Occipital lobe (tissue), 3 donors: ENCODE measurements at places on chromosomes 7 and 10. TPM values are rescaled to one million over a fixed set of nuclear protein-coding genes. Genes with fewer than 3 reads are reported as not detected.

Gene FAM237B
- total RNA-seq: not detected

Gene OR2A7
- total RNA-seq: not detected

DNA sequence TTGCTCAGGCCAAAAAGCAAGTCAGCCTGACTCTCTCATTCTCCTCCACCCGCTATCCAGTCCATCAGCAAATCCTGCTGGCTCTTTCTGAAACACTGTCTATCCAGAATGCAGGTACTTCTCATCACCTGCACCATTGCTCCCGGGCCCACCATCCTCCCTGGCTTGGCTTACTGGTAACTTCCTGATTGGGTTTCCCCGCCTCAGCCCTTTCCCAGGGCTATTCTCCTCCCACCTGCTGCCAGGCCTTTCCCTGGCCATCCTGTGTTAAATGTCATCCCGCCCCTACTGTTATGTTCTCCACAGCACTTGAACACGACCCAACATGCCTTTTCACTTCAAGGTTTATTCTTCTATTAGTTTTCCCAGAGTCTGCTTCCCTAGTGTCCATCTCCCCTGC lies 124.0 kb downstream of the CNNM2 start:
- no peak for DNase-seq

Gene MOGAT3
- not detected for total RNA-seq

DNA sequence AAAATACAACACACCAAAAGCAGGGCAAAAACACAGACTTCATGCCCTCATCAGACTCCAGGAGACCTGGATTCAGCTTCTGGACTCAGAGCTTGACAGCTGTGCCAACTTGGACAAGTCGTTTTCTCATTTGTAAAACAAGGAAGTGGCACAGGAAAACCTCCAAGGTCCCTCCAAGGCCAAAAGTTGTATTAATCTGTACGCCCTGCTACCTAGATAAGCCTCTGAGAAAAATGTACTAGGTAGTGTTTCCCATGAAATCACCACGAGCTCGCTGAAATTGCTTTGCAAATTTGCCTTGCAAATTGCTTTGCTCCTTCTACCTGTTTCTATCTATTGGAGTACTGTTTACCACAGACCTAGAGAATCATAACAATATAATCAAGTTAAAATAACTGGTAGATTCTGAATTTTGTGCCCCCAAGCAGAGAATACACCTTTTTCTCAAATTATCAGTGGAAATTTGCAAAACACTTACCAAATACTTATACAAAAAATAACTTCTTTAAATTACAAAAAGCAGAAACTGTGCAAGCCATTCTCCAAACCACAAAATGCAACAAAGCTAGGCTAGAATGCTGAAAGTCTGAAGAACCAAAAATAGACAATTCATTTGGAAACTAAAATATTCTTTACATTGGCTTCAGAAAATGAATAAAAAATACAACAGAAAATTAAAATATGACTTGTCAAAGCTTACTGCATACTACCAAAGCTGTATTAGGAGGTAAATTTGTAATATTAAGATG lies 158.1 kb upstream of the CHST15 start:
- no peak for DNase-seq

DNA sequence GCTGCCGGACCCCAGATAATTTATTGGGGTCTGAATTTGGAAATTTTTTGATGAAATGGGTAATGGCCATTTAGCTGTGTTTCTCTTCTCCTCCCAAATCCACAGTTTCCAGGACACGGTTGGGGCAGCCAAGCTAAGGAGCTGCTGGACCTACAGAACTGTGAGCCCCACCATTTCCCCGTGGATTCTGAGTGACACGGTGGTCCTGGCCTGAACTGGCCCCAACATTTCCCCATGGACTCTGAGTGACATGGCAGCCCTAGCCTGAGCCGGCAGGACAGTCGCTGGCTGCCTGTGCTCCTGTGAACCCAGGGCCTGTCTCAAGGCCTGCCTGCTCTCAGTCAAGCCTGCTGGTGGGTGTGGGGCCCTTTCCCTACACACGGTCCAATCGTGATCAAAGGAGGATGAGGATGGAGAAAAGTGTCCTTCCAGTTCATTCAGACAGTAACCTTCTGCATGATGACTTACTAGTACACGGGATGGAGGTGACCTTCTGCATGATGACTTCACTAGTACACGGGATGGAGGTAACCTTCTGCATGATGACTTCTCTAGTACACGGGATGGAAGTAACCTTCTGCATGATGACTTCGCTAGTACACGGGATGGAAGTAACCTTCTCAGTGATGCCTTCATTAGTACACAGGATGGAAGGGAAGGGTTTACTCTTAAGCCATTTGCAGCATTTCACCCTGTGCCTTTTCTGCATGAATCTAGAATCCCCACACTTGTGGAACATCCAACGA lies 359.9 kb downstream of the GLRX3 start:
- no peak for DNase-seq

DNA sequence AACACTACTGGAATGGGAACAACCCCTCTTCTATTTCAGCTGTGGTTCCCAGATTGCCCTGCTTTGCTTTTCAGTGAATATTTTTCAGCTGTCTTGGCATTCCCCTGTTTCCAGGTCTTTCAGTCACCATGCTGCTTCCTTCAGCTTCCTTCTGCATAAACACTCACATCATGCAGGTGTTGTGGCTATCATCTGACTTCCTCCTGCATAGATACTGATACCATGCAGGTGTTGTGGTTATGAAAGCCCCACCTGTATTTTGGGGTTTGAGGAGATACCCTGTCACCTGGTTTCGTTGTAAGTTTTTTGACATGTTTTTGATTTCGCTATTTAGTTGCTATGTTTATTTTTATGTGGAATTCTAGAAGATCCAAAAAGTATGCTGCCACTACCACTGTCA lies 71.5 kb downstream of the SLC35B4 start:
- DNase-seq: no peak

- no peak for DNase-seq
These were observed 507.6 kb downstream of the GALNT17 start for GRCh38 chr7:71639382-71640085.

GRCh38 chr7:78924581-78924980 lies 528.9 kb downstream of the MAGI2 start:
- DNase-seq: no peak

GRCh38 chr10:29239569-29240472 lies 49.0 kb upstream of the LYZL1 start:
- DNase-seq: no peak

Gene CRHR2
- 1.1 TPM for total RNA-seq

GRCh38 chr10:110544958-110545537 lies 22.4 kb upstream of the SMC3 start:
- DNase-seq: no peak

Gene LAMB1
- total RNA-seq: 31.4 TPM

GRCh38 chr7:44534501-44534900 lies 6.6 kb downstream of the NPC1L1 start:
- DNase-seq: no peak

DNA sequence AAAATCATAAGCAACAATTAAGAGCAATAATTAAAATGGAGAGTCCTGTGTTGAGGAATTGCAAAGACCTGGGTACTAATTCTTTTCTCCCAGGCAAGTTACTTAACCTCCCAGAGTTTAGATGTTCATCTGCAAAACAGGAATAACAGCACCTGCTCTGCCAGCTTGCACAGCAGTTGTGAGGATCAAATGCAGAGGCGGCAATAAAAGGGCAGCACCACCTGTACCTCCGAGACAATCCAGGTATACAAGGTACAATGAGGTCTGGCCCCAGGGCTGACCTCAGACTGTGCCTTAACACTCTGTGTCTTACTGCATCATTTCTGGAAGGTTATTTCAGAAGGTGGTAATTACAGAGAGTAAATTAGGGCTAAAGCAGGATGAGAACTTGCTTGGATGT lies 14.5 kb upstream of the FAM204A start:
- no peak for DNase-seq

DNA sequence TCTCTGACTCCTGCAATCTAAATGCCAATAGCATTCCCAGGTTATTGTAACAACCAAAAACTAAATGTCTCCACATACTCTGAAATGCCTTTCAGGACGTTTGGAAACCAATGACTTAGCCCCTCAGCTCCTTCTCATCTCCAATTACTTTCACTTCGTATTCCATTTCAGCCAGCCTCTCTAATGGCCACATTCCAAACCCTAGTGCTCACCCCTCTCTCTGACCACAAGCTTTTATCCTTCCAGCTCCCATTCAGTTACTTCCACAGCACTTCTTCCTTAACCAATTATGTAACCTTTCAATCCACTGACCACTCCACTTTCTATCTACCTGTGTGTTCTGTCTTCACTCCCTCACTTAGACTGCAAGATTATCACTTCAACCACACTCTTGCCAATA lies 4.3 kb downstream of the NOC3L start:
- DNase-seq: no peak

Gene WDR86
- total RNA-seq: 50.2 TPM

GRCh38 chr7:30681331-30681797 lies 892 bp downstream of the CRHR2 start:
- no peak for DNase-seq

GRCh38 chr7:125074141-125074540 lies 144.5 kb upstream of the POT1 start:
- DNase-seq: no peak

GRCh38 chr7:31995134-31995533 lies 75.1 kb downstream of the PDE1C start:
- DNase-seq: no peak
